AG20443 (cell line): ENCODE measurements at places on chromosomes 6 and 20.

DNA sequence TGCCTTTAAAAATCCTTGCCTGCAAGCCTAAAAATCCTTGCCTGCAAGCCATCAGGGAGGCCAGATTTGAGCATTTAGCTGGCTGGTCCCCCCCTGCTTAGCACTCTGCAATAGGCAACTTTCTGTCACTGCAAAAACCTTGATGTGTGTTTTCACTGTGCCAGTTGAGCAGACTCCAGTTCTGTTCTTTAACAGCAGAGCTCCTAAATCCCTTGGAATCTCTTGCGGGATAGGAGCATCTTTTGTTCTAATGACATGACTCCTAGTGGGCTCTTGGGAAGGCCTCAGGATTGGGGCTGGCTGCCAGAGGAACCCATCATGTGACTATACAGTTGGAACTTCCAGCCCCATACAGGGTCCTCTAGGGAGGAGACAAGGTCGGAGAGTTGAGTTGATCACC, 50.4 kb downstream of the FAM184A start:
- DNase-seq, result no peak

- no peak for DNase-seq
Measured at GRCh38 chr6:8057793-8058192, 6.4 kb downstream of the BLOC1S5 start.

DNA sequence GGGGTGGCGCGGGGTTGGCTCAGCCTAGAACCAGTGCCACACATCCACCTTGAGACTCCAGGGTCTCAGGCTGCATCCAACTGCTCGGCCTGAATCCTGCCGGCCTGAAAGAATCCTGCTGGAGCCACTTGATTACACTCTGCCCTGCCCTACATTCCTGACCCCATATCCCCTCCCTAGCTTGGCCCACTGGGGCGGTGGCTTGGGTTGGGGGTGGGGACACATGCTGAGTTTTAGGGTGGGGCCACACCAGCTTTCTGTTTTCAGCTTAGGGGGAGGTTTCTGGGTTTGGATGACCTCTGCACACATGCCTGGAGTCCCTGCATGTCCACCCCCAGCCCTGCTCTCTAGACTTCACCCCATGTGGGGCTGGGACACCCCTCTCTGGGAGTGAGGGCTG, 6.8 kb downstream of the ITPR3 start:
- peak; percentile 31 for DNase-seq

DNA sequence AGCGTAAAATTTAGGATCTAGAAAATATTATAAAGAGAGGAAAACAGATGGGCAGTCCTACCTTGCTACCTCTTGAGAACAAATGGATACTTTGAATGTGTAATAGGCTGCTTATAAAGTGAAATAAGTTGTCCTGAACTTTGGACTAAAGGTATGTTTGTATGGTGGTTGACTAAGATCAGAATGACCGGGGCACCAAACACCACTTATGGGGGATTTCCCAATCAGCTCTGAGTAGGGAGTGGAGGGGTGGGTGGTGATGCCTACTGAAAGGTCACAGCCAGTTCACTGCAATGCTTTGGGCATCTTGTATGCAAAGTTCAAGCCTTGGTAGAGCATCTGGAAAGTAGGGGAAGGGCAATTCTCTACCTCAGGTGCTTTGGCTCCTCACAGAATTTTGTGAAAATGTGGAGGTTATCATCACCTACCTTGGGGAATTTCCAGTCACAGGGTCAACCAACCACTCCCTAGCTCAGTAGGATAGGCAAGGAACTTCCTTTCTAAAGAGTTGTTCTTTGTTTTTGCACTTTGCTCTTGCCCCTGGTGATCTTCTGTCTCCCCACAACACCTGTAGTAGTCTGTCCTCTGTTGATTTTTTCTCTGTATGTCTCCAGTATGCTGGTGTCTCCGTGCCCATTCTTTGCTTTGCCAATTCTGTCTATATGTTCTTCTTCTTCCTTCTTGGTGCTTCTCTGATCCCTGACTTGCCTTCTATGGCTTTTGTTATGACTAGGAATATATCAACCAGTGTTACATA, at the start of gene TRIM31:
Gene TRIM31 (minus strand): TSS at position 88 of the 757 bp plus-strand sequence. CDS start 285 bp downstream, outside the sequence.
- DNase-seq, result no peak
